ENCODE measurements at places on chromosomes 7 and 10.

DNA sequence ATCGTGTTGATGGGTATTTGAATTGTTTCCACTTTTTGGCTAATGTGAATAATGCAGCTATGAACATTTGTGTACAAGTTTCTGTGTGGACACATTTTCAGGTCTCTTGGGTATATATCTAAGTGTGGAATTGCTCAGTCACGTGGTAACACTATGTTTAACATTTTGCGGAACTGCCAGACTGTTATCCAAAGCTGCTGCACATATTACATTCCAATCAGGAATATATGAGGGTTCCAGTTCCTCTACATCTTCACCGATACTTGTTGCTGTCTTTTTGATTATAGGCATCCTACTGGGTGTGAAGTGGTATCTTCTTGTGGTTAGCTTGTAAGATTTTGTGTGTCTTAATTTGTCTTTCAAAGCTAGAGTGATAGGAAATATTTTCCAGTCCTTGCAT, 6.8 kb downstream of the PTPN12 start:
- no peak for DNase-seq

- DNase-seq = no peak
Measured at GRCh38 chr7:132205509-132205908, 370.8 kb downstream of the PLXNA4 start.

DNA sequence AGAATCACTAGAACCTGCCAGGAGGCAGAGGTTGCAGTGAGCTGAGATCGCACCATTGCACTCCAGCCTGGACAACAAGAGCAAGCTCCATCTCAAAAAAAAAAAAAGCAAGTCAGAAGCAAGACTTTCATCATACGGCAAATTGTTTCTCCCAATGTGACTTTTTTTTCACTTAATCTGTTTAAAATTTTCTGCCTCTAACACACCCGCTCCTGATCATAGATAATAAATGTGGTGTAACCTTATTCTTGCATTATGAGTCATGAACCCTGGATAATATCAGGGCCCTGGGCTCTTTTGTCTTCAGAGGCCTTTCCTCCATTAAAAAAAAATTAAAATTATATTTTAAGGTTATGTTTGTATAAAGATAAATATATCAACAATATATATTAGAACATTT, 111.4 kb upstream of the JCAD start:
- DNase-seq = no peak

- DNase-seq = no peak
Measured at GRCh38 chr7:597348-598178, 77.9 kb upstream of the PDGFA start.

DNA sequence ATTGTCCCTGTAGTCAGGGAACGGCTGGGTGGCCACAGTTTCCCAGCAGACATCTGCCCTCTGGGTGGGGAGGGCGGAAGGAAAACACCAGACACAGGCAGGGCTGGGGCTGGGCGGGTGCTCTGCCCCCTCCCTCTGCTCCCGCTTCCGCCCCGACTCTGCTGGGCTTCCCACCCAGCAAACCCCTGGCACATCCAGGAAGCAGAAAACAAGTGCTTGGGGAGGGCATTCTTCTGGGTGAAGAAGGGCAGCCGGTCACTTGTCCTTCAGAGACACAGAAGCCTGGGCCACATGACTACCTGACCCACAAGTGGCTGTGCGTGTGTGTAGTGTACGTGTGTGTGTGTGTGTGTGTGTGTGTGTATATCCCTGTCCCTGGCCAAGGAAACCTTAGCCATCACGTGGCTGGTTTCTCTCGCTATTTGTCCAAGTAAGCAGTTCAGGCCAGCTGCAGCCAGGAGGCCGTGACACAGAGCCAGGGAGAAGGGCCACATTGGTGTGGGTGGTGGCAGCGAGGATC, 77.9 kb downstream of the ZMIZ1 start:
- DNase-seq = no peak

- no peak for DNase-seq
Measured at GRCh38 chr10:124414076-124414475, 4.6 kb downstream of the OAT start.

- no peak for DNase-seq
Measured at GRCh38 chr7:16420329-16420648, 1.0 kb downstream of the CRPPA start.

GRCh38 chr10:88944813-88945212, 7.8 kb downstream of the ACTA2 start:
- DNase-seq = no peak

GRCh38 chr7:100946766-100947365, 2.5 kb upstream of the MUC3A start:
- no peak for DNase-seq

DNA sequence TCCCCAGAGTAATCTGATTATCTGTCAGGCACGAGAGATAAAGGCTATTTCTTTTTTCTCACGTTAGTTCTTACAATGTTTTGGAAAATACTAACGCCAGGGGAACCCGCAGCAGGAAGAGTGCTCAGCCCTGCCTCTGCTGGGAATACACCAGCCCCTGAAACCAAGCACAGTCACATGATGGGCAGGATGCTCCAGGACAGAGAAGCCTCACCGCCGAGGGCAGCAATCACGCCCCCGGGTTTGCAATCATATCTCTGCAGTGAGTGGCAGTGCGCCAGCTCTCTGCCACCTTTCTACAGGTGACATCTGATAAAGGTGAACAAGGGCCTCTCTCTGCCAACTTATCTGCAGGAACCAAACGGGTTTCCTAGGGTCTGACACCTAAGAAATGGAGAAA, 39.8 kb downstream of the BRI3 start:
- no peak for DNase-seq

- no peak for DNase-seq
Measured at GRCh38 chr7:138235207-138235606, 158.9 kb downstream of the AKR1D1 start.

GRCh38 chr10:114526126-114526503, 121.8 kb upstream of the AFAP1L2 start:
- DNase-seq = no peak

DNA sequence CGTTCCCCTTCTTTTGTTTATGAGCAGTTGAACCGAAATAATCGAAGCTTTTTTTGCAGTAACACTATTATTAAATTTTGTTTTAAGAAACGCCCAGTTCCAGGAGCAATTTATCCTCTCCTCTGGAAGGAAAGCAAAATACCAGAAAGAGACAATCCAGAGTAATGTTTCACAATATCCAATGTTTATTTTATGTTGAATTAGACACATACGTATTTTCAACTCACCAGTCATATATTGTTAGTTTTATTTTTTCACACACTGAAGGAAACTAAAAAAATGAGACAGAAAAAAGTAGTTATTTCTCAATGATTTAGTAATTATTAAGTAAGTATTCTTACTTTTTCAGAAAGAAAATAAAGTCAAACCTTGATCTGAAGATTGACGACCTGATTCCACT, 85.1 kb downstream of the MYOF start:
- no peak for DNase-seq

DNA sequence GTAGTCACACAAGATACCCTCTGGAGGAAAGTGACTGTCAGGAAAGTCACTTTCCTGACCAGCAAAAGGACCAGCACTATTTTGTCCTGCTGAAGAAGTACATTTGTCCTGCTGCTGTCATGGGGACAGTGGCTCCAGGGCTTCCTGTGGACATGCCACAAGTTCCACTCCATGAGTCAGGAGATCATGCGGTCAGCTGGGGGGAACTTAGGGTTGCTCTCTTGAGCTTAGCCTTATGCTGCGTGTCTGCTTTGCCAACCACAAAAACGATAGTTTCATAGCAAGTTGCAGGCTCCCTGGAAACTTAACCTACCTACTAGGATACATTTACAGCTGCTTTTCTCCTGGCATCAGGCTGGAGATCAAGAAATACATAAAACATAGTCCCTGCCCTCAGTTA, 19.8 kb upstream of the ALOX5 start:
- no peak for DNase-seq

DNA sequence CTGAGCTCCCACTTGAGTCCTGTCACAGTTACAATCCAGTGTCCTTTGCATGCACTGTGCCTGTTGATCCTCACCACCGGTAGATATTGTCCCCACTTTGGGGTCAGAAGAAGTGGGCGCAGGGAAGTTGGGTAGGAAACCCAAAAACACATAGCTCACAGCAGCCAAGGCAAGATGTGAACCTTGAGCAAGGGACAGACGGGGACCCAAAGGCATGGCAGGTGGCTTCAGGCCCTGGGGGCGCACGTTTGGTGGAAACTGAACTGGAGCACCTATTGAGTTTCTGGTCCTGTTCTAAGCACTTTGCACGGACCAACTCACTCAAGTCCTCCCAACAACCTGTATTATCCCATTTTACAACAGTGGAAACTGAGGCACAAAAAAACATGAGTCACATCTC, 82.8 kb upstream of the ZNF716 start:
- no peak for DNase-seq

DNA sequence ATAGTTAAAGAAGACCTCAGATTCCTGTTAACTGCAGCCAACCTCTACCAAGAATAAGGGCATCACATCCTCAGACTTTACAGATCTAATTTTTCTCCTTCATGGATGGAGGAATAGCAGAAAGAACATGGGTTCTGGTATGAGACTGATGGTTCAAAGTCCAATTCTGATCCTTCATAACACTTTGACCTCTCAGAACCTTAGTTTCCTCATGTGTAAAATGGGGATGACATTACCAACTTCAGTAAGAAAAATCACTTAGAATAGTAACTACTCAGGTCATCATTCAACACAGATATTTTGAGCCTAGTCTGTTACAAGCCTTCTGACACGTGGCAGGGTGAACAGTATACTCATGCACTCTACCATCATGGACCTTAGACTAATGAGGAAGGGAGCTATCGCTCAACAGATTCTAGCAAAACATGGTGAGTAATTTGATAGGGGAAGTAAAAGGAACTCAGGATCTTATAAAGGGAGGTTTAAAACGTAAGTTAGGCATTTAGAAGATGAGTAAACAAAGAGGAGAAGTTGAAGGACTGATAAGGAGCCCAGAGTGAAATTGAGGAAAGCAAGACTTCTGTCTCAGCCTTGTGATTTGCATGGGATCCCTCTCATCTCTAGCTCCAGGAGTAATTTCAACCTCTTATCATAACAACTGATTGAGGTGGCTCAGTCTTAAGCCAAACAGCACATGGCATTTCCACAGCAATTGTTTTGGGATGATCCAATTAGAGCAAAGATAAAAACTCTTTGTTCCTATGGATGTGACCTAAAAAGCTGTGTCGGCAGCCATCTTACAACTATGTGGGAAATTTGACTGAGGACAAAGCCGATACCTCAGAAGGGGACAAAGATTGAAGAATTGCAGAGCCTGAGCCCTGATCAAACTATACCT, 69.2 kb upstream of the TCF7L2 start:
- no peak for DNase-seq
